ENCODE measurements at places on chromosomes 5 and 9.

DNA sequence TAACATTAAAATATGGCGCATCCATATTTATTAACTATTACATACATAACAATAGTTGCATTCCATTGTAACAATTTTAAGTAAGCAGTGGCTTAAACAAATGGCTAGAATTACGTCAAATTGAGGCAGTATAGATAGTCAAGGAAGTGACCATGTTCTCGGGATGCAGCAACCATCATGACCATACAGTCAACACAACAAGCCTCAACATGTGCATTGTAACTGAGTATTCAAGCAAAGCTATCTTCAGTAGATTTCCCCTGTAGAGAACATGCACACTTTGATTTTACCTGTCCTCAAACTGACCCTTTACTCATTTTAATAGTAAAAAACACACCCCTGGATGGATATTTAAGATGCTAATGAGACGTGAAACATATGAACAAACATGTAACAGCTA lies 356.4 kb downstream of the HINT1 start:
- DNase-seq, result no peak

DNA sequence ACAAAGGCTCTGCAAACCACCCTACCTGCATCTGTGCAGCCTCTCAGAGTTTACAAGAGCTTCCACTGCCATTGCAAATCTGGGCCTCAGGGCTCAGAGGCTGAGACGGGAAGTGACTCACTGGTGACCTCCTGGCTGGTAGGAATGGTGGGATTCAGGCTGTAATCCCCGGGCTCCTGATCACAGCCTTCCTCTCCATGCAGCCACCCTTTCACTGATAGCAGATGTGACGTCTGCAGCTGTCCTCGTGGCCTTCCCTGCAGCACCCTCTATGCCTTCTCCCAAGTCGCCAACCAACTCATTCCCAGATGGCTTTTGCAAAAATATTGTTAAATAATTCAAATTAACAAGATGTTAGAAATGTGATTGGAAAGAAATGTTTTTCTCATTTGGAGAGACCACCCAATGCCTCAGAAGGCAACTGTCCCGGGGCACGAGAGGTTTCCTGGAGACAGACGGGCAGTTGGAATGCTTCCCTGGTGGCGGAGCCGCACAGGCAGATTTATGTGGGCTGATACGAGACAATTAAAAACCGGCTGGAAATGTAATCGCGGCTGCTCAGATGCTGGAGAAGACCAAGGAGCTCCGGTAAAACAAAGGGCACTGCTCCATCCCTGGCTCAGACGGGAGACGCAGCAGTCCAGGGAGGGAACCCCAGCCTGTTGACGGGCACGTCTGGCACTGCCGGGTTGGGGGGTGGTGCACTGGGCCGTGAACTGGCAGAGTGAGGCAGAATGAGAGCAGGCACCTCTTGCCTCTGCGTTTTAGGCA lies 34.4 kb upstream of the SLC25A51 start:
- no peak for DNase-seq

DNA sequence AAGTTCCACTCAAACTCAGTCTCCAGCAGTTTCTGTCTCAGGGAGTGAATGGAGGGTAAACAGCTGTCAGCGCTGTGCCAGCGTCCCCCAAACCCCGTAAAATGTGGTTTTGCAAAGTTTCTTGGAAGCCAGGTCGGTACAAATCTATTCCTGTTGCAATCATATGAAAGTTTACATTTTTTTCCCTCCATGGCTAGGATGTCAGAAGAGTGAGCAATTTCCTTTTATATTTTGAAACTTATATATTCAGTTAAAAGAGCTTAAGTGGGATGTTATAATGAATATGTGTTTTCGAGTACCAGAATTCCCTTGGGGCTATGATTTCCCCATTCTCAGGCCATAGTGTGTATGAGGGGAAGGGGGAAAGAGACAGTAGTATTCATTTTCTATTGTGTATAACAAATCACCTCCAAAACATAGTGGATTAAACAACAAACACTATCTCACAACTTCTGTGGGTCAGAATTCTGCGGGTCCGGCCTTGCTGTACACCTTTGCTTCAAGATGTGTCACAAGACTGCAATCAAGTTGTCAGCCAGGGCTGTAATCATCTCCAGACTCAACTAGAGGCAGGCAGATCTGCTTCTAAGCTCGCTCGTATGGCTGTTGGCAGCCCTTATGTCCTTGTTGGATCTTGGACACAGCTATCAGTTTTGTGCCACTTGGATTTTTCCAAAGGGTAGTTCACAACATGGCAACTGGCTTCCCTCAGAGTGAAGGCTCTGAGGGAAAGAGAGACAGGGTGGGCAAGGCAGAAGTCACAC lies 107.4 kb downstream of the SNX18 start:
- DNase-seq, result no peak

DNA sequence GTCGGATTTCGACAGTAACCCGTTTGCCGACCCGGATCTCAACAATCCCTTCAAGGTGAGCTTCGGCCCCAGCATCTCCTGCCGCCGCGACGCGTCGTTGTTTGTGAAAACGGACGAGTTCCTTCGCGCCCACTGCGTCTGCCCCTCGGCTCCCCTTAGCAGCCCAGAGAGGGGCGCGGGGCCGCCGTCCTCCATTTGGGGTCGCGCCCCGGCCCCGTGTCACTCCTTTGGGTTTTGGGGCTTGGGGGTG lies 182 bp downstream of the SCAMP1 start:
- DNase-seq, result no peak

DNA sequence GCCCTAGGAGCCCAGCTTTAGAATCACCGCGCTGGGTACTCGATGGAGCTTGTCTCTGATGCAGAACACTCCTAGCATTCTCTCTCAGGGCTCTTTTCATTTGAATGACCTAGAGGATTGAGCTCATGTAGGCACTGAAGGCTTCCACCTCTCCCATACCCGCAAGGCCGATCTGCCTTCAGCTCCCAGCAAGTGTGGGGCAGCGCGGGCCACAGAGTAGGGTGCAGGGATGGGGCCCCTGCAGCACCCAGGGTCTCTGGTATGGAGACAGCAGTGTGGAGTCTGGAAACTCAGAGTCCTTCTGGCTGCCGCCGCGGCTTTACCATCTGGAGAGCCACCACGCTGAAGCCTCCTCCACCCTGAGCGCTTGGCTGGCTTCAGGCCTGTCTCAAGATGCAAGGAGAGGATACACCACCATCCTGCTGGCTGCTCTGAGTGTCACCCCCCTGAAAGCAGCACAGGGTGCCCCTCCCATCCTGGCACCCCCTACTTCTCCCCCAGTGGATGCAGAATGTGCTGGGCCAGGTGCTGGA lies 12.9 kb downstream of the STKLD1 start:
- DNase-seq, result no peak

DNA sequence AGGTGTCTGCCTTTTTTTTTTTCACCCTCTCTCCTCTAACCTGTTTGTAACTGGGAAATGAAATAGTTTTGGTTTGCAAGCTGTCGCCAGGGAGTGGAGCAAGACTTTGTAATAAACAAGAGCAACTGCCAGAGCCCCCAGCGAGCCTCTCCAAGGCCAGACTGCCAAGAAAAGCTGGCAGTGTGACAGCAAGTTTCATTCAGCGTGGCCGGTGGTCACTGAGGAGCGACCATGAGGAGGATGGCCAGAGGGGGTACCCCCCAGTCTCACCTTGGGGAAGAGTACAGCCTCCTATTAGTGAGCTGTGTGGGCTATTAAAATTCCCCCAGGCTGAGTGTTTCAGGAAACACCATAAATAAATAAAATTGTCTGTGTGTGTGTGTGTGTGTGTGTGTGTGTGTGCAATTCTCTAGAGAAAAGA lies 49.9 kb downstream of the ZFAND5 start:
- no peak for DNase-seq

DNA sequence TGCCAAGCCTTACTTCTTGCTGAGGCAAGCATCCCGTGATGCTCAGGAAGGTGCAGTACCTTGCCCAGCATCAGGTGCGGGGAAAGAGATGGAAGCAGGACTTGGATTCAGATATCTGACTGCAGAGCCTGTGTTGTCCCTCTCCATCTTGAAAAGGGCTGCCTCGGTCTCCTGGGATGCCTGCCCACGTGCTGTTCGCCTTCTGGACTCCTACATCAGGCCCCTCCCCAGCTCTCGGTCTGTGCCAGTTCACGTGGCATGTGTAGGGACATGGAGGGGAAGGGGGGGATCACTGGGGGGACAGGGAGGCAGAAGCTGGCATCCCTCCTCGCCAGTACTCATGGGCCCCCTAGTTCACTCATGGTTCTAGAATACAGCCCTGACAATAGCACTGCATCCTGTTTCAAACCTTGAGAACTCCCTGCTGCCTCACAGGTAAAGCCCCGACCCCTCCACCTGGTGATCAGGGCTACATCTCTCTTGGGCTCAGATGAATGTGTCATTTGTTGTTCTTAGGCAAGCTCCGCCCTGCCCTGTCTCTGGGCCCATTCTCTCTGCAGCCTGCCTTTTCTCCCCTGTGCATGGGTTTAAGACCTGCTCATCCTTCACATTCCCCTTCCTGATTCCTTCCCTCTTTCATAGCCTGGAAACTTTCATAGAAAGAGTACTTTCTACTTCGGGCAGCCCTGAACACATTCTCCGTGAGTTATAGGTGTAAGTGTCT lies 38.9 kb upstream of the SLC25A51 start:
- DNase-seq, result no peak

DNA sequence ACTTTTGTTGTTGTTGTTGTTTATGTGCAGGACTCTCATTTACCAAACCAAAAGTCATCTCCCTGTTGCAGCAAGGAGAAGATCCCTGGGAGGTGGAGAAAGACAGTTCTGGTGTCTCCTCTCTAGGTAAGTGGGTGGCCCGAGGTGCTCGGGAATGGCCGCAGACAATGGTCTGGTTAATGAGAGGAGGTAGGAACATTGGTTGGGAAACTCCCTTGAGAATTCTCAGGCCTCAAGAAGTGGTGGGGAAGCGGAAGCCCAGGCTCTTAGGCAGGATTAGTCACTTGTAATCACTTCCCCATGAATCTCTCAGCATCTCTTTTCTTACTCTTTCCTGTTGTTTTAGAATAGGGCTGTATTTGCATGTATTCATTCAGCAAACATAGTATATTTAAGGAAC lies 7.2 kb downstream of the ZNF354B start:
- no peak for DNase-seq

- no peak for DNase-seq
These were observed 17.9 kb downstream of the FGD3 start for GRCh38 chr9:92965061-92965758.

- DNase-seq, result no peak
These were observed 43.2 kb downstream of the ESM1 start for GRCh38 chr5:54942064-54942778.

DNA sequence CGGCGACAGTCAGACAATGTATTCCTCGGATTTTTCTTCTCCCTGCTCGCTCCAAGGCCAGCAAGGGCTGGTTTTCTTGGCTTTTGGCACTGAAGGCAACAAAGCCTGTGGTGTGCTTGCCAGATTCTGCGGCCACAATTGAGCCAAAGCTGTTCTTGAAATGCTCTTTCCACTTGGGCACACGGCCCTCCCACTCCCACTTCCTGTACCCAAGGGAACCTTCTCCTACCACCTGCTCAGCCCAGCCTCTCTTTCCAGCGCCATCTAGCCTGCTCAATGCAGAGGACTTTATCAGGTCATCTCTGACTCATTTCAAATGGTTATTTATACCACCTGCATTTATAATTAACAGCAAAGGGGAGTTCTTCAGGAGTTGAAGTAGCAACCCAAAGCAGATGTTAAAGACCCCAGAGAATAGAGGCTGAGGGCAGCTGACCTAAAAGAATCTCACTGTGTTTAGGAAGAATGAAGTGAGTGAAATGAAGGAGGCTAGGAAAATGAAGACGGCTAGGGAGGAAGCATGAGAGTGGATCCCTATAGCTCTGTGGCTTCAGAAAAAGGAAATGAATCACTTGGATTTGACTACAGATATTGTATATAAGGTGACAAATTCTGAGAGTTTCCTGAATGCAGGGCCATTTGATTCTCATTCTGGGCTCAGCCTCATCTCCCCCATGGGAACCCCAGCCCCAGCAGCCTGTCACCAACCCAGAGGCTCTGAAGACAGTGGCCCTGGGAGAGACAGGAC lies 439.0 kb downstream of the ENC1 start:
- no peak for DNase-seq

DNA sequence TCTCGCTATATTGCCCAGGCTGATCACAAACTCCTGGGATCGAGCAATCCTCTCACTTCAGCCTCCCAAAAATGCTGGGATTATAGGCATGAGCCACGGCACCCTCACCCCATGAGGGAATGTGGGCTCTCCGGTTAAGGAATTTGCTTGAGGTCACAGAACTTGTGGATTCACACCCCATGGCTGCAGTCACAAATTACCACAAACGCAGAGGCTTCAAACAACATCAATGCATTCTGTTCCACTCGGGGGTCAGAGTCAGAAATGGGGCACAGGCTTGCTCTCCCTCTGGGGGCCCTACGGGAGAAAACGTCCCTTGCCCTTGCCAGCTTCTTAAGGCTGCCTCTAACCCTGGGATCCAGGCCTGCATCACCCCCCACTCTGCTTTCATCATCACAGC lies 12.2 kb upstream of the SPINK4 start:
- DNase-seq, result no peak

GRCh38 chr5:139745132-139745799 lies 50.3 kb upstream of the PSD2 start:
- DNase-seq, result no peak

DNA sequence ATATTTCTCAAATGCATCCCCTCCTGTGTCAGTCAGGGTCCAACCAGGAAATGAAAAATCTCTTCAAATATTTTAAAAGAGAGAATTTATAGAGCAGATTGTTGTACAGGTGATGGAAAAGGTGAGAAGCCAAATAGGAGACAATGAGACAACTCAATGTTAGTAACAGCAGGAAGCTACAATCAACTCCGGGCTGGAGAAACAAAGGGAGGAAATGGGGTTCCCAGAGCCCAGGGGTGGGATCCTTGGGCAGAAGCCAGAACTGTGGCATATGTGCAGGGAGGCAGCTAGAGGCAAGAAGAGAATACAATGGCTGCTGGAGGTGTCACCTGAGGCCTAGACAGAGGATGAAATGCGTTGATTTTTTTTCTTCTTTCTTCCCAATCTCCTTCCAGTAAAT lies 361.8 kb upstream of the ACTBL2 start:
- no peak for DNase-seq

DNA sequence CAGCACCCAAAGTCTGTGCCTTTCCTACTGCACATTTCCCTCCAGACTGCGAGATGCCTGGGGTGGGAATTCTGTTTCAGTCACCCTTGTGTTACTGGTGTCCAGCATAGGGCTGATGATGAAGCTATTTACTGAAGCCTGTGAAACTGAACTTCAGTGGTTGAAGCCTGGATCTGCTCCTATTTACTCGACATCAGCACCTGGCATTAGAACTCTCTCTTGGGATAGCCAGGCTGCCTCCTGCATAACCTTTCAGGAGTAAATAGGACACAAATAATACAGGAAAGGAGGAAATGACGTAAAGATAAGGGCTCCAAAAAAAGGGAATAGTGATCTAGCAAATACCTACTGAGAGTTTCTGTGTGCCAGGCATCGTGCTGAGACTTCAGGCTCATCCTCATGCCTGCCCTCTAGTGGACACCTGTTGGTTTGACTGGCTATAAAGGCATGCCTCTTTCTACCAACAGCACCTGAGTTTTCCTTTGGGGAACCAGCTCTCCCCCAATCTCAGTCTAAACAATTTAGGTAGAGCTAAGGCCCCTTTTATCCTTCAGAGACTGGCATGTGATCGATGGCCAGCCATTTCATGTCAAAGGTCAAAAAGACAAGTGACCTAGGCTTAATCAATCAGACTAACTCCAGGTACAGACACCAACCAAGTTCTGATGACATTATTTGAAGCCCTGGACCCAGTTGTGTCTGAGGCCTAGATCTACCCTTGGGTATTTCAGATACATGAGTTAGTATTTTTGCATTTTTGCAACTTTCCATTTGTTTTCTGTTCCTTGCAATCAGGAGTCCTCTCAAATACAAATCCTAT lies 192.1 kb upstream of the TRIM32 start:
- no peak for DNase-seq

- DNase-seq, result no peak
These were observed 17.3 kb downstream of the SLC22A5 start for GRCh38 chr5:132386644-132387286.

- DNase-seq, result peak; percentile 51
These were observed 17.6 kb downstream of the FLT4 start for GRCh38 chr5:180631549-180632383.
